ENCODE measurements at places on chromosomes 6 and 20.

GRCh38 chr20:7155282-7155681 is 387.8 kb downstream of the BMP2 start:
- no peak for DNase-seq

DNA sequence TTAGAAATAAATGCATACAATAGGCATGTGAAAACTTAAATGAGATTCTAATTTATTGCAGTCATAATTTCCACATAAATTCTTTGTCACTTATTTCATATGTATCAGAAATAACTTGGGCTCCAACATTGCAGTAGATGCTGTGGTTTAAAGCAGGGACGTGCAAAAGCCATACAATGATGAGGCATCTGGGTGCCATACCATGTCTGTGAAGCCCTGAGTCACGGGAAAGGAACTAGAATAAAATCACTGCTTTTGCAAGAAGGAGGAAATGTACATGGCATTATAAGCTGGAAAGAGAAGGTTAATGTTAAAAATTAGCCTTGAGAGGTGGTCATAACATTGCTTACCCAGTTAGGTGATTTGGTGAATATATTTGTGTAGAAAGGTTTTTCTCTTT is 180.4 kb downstream of the SASH1 start:
- DNase-seq = no peak

DNA sequence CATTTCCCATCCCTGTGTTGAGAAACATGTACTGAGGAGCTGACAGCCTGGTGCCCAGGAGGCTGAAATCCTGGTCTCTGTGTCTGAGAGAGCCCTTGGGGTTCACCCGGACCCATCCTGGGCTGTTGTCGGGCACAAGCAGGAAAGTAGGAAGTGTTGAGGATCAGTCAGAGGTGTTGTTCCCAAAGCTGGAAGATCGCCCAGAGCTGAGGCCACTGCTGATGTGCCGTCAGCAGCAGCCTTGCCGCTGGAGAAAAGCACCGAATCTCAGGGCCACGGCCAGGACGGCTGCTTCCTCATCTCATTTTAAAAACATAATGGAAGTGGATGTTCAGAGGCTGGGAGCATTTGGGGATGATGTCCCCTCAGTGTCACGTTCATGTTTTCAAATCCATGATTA is 218.5 kb downstream of the UST start:
- DNase-seq = no peak

GRCh38 chr20:48794360-48794759 is 33.4 kb downstream of the PREX1 start:
- DNase-seq = no peak

DNA sequence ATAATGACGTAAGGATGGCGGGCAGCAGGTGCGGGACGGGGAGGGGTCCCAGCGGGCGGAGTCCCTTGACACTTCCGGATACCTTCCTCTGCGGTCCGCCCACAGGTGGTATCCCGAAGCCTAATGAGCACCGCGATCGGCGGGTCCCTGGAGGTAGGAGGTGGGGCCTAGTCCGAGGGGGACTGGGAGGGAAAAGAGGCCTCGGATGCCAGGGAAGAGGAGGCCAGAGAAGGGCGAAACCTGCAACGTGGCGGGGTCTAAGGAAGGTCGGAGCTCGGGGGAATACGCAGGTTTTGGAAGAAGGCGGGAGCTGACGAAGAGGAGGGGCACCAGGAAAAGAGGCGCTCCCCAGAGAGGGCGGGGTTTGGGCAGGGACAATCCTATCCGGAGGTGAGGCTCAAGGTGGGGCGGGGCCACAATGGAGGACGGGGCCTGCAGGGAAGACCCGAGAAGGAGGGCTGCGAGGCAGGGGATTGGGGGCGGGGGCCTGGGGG is 3.7 kb downstream of the PRSS16 start:
- peak; percentile 50 for DNase-seq

GRCh38 chr6:30810813-30811339 is 66.5 kb upstream of the IER3 start:
- no peak for DNase-seq

DNA sequence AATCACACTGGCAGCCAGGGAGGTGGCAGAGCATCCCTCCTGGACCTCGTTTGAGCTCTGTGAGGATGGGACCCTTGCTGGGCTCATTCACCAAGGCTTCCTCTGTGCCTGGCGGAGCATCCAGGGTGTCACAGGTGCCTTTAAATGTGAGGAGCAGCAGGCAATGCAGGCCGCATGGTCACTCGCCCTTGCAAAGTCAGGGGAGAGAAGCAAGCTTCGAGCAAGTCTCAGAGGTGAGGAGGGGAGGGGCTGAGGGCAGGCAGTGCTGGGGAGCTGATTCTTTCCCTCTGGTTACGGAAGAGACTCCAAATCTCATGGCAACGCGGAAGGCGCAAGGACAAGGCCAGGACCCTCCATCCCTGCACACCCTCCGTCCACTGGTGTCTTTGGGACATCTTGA is 182.7 kb upstream of the PMEPA1 start:
- no peak for DNase-seq

DNA sequence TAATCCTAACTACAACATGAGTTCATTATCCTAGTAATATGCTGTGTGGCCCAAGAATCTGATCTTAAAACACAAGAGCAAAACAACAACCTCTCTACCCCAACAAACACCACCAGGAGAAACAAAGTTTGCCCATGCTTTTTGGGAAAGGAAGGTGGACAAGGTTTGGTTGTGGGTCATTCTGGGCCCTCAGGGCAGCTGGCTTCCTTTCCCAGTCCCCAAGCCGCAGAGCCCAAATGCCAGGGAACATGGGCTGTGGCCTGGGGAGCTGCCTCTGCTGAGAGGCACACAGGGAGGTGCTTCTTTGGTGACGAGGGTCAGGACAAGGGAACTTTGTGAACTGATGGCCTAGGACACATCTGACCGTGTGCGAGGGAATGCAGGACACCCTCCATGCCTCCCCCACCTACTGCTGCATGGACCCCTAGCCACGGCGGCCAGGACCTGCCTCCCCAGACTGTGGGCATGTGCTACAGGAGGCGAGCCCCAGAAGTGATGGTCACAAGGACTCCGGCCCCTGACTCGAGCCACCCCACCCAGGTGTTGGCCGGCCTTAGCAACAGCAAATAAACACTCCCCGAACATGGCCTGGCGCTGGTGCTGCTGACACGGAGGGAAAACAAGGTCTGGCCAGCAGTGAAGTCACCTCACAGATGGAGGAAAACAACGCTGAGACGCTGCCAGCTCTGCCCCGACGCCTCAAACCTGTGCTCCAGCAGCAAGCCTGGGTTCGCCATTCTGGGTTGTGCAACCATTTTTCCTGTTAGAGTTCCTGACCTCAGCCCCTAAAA is 55.6 kb downstream of the RRBP1 start:
- DNase-seq = no peak

- no peak for DNase-seq
These were observed 196.5 kb downstream of the BACH2 start for GRCh38 chr6:90100059-90100665.

DNA sequence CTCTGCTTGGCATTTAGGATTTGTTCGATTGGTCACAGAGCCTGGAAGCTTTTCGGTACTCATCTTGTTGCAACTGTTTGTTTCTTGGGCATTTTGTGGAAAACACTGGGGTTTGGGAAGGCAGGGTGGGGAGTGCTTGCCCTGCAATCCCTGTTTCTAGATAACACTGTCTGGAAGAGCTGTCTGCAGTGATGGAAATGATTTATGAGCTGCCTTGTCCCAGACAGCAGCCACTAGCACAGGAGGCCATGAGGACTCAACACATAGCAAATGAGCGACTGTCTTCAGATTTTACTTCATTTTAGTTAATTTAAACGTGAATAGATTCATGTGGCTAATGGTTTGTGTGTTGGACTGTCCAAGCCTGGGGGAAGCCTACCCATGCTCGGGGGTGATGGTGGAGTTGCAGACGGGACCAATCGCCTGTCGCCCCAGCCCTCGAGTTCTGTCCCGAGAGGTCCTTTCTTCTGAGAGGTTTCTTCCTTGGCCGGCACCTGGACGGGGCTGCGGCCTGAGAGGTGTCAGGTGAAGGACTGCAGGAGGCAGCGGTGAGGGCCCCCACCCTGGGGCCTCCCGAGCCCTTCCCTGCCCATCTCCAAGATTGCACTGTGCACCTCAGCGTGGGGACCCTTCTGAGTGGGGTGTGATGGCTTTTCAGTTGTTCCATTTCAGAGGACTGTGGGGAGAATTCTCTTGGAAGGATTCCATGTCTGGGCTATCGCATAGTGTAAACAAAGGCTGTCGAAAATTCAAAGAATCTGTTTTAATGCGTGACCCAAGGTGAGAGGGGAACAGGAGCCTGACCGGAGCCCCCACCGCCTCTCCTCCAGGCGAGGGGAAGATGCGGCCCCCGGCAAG is 55.4 kb downstream of the SMOC2 start:
- DNase-seq = no peak

- DNase-seq = no peak
These were observed 526.0 kb upstream of the SOX4 start for GRCh38 chr6:21067521-21067920.

DNA sequence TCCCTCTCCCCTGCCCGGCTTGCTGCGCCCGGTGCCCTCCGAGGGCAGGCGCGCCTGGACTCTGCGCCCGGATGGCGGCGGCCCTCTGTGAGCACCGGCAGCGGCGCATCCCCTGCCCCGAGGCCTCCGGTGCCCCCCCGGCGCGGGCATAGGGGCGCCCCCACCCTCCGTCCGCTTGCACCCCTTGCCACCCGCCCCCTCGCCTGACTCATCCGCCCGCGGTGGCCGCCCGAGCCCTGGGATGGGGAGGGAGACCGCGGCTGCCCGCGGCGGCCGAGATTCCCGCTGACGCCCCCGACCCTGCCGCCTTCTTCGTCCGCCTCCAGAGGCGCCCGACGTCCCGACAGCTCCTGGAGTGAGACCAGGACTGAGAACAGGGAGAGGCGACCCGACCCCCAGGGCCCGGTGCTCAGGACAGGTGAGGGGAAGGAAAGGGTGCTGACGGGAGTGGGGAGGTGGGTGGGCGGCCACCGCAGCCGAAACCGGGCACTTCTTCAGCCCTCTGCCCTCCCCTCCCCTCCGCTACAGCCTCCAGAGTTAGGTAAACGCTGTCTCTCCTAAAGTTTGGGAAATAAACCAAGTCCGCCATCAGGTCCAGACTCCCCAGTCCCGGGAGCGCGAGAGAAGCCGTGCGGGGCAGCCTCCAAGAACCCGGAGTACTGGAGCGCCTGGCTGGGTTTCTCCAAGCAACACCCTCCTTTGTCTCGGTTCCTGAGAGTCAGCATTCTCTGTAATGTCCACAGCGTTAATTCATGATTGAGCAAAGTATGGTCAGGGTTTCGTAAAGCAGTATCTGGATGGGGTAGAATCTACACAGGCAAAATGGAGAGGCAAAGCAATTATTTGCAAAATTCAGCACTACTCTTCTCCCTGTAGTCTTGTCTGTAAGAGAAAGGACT is 539 bp downstream of the TMEM200A start:
- no peak for DNase-seq

GRCh38 chr6:56850626-56851025 is 104.3 kb upstream of the BEND6 start:
- no peak for DNase-seq

DNA sequence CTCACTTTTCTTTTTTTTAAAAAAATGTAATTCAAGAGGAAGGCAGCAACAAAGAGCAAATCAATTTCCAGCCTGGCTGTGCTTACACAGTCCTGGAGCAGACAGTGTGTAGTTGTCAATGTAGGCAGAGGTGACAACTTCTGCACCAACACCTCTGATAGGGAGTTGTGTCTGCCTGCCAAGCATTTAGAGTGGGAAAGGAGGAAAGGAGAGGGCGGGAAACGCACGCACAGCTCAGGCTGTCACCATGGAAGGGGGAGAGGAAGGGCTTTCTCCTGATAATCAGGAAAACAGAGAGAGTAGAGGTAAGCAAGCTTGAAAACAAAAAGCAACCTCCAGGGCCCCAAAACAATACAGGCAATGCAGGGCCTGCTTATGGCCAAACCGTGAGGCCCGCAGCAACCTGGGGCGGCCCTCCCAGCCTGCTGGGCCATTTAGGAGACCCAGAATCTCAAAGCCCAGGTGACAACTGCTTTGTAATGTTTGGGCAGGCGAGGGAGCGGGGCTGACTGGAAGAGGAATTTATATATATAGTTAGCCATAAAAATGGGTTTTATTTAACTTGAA is 41.5 kb upstream of the GFOD1 start:
- no peak for DNase-seq

DNA sequence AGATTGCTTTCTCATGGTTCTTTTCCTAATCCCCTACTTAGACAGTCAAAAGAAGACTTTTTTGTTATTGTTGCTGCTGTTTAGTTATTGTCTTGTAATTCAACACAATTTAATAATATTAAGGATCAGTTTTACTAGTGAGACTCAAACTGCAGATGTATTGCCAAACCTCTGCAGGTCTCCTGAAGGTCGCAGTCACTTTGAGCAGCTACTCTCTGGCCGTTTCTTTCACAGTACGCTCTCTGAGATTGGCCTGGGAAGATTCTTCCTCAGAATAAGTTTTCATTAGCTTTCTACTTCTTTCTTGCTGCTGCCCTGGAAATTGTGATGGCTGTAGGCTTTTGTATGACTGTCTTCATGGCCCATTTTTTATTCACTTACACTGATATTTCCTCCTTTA is 930.8 kb downstream of the QKI start:
- no peak for DNase-seq

DNA sequence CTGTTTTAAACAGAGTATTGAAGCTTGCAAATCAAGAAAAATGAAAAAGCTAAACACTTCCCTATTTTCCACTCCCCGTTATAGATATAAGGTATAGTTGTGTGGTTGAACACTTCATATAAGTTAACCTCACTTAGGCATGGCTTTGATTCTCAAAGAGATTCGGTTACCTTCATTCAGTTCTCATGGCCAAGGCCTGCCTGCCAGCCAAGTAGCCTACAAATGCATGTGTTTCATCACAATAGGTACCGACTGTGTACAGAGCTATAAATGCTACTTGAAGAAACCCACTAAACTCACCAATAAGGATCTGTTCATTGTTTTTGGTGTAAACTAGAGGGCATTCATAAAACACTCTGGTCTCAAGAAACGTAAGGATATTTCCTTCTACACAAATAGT is 27.8 kb downstream of the PM20D2 start:
- no peak for DNase-seq

GRCh38 chr6:42742116-42742894 is 3.6 kb downstream of the TBCC start:
- DNase-seq = no peak

DNA sequence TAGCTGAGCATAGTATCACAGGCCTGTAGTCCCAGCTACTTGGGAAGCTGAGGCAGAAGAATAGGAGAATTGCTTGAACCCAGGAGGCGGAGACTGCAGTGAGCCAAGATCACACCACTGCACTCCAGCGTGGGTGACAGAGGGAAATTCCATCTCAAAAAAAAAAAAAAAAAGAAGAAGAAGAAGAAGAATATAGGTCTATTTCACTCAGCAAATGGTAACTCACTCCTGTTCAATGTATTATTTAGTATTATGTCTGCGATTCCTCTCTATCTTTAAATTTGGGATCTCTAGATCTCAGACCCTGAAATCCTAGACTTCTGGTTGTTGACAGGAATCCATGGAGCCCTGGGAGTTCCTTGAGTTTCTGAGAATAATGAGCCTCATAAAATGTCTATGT is 98.6 kb downstream of the HFE start:
- no peak for DNase-seq

Data from GM18507 (cell line).